ENCODE measurements at places on chromosomes 5 and 9.

- DNase-seq = no peak
These were observed 17.7 kb upstream of the CPLX2 start for GRCh38 chr5:175853573-175854230.

DNA sequence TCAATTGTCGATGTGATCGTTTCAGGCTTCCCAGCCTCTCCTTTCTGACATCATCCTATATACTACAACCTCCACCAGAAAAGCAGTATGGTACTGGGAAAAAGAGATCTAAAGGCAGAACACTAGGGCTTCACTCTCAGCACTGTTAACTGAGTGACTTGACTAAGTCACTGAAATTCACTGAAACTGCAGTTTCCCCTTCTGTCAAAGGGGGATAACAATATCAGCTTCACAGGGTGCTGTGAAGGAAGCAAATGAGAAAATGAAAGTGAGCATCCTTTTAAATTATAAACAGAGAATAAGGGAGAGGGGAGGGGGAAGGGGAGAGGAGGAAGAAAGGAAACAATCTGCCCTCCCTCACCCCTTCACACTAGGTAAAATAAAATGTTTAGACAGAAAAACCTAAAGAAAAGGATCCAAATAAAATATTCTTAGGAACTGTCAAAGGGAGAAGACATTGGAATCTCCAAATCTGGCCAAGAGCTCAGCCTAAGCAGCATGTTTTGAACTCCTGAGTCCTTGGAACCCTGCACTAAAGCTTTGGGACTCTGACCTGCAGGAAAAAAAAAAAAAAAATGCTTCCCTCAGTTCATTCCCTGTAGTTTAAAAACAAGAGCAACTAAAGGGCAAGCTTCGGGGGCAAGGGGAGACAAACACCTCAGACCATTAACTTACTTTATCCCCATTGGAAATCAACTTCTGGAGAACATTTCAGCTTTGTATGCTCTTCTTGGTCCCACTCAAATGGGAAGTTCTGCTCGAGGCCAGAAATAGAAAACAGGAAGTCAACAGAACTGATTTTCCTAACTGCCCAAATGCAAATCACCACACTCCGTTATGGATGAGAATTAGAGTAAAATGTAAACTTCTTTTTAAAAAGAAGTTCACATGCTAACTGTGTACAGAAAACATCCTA lies 178.3 kb downstream of the DEPDC1B start:
- DNase-seq = no peak

GRCh38 chr5:136309932-136310598 lies 55.3 kb downstream of the TRPC7 start:
- no peak for DNase-seq

DNA sequence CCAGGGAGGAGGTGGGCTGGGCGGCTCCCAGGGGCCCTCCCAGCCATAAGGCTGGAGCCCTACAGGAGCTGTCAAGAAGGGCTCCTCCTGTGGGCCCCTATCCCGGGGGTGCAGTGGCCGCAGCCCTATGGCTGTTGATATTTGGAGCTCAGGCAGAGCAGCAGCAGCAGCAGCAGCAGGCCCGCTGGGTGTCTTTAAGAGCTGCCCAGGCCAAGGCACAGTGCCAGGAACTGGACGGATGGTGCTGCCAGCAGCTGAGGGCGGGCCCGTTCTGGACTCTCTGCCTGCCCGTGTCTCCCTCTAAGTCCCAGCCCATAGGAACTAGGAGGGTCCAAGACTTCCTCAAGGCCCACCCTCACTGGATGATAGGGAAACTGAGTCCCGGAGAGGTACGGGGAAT lies 3.6 kb downstream of the AK1 start:
- no peak for DNase-seq

GRCh38 chr9:92749071-92749933 lies 15.3 kb downstream of the BICD2 start:
- DNase-seq = no peak

DNA sequence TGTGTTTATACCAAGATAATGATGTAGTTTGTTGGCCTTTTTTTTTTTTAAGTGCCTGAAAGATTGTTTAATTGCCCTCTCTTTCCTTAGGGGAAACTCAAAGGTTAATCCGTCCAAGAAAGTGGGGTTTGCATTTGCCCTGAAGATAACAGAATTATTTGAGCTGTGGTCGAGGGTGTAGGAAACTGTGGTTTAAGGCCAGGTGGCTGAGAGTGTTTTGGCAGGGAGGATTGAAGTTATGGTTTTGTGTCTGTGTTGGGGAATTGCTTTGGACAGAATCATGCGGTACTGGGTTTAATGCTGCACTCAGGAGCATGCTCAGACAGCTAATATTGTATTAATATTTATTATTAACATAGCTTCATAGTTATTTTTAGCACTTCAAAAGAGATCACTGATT lies 509.8 kb downstream of the EBF1 start:
- no peak for DNase-seq

- no peak for DNase-seq
These were observed 30.2 kb downstream of the LRRTM2 start for GRCh38 chr5:138844812-138845513.

DNA sequence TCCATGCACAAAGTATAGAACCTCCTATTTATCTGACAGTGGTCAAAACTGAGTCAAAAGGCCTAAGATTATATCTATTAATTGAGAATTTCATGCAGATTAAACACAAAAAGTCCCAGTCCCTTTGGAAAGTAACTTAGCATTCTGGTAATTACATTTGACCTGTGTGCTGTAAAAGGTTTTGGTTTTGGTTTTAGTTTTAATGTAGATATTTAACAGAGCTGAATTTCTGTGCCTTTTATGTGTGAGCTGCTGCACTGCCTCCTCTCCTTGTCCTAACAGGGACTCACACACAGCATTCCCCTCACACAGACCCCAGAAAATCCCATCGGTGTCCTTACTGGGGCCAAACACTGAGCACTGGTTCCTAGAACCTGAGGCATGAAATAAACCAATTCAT lies 31.0 kb upstream of the FSD1L start:
- DNase-seq = no peak

DNA sequence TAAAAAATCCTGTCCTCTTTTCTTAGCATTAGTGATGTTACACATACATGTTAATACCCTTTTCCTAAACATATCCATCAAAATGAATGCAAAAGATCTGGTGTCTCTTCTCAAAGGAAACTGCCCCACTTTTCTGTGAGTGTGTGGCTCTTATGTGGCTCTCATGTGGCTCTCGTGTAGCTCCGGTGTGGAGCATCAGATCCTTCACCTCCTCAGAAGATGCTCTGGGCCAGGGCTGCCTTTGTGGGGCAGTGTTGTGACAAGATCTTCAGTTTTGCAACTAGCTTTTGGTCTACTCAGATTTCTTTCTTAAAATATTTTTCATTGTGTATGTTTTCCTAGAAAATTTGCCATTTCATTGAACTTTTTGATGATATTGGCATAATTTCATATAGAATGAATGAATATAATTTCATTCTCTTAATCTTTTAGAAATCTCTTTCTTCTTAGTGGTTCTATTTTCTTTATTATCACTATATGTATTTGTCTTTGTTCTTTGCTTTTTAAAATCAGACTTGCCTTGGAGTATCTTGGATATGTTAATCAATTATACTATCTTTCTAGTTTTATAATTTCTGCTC lies 19.4 kb downstream of the GARNL3 start:
- DNase-seq = no peak

- peak; percentile 21 for DNase-seq
These were observed 2.5 kb upstream of the ZNF608 start for GRCh38 chr5:124748687-124749594.

DNA sequence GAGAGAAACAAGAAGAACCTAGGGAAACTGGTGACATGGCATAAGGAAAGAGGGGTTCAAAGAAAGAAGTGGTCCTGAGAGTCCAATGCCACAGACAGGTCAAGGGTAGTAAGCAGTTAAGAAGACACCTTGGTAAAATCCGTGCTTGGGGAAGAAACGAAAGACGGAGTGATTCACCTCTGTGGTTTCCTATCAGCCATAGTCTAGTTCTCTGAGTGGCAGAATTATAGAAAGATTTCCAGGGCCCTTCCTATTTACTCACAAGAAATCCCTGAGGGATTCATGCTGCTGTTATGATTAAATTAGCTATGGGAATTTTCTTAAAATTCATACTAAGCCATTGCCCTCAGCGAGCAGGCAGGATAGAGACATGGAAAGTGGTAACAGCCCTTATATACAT lies 31.7 kb downstream of the IL33 start:
- no peak for DNase-seq

DNA sequence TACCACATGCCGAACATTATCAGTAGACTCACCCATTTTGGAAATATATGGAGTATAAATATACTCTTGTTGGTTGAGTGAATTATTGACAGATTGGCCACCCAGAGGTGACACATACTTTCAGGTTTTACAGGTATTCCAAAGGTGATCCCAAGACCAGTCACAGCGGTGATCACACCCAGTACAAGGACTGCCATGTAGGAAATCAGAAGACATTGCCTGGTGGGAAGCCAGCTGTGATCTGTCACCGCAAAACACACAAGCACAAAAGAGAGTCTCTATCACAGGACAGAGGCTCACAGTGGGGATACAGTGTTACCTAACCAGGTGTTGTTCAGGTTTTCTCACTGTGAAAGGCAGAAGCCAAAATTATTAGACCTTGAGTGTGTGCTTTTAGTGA lies 15.8 kb downstream of the BTF3 start:
- DNase-seq = no peak

DNA sequence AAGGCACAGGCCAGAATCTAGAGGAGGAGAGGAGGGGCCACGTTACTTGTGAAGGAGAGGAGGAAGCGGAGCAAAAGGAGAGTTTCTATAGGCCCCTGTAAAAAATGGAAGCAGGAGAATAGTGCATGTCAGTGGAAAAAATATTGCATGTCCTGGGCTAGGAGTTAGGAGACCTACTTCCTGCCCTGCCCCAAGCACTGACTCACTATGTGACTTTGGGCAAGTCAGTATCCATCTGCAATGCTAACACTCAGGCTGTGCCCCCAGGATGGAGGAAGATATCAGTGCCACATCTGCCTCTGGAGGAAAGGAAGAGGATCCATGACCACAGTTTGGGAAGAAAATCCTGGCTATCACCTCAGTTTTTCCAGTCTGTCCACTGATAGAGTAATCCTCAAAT lies 7.0 kb downstream of the PIGO start:
- DNase-seq = no peak

DNA sequence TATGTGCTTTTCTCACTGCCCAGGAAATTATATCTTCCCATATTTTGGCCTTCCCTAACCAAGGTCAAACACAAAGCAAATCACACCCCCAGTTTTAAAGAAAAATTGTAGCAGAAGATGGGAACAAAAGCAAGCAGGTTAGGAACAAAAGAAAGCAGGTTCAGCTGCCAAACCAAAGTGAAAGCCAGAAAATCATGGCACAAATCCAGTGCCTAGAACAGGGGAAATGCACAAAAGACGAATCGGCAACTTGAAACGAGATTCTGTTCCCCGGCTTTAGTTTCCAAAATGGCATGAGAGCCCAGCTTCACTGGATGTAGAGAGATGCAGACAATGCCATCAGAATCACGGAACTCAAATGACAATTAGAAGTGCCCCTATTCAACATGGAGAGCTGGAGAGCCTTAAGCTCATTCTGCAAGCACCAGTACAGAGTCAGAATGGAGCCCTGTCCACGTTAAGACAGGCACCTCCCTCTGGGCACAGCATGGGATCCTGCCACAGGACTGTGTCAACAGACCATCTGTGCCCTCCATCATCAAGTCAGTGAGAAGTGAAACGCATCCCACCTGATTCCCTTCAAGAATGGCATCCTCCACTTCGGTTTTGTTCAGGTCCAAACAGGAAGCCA lies 13.8 kb downstream of the DNAH5 start:
- no peak for DNase-seq

DNA sequence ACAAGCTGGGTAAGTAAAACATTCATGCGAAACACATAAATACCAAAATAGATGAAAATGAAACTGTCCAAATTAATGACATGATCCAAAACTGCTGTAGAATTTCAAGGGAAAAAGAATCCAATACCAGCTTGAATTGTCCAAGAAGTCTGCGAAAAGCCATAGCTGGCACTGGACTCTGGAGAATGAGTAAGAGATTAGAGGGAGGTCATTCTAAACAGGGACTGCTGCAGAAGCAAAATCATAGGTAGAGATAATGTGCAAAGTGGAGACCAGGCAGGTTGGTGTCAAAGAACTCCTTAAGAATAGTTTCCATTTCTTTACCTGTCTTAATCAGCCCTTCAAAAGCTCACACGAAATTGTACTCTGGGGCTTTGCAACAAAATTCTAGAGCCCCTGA lies 162.5 kb downstream of the NFIB start:
- no peak for DNase-seq

DNA sequence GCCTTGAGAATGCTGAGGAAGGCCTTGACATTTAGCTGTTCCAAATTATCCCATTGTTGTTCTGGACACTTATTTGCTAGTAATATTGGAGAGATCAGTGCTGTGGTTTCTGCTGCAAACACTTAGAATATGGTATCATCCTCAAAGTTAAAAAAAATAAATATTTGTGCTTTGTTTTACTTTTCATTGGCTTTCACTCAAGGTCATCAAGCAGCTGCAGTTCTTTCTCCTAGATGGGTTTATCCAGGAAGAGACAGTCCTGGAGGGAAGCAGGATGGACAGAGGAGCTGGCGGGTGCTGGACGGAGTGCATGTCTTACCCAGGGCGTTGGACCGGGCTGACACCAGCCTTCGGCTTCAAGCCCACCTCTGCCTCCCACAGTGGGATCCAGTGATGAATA lies 193.6 kb downstream of the MTRR start:
- DNase-seq = no peak

- DNase-seq = no peak
These were observed 44.5 kb upstream of the SUSD3 start for GRCh38 chr9:93013856-93014582.

DNA sequence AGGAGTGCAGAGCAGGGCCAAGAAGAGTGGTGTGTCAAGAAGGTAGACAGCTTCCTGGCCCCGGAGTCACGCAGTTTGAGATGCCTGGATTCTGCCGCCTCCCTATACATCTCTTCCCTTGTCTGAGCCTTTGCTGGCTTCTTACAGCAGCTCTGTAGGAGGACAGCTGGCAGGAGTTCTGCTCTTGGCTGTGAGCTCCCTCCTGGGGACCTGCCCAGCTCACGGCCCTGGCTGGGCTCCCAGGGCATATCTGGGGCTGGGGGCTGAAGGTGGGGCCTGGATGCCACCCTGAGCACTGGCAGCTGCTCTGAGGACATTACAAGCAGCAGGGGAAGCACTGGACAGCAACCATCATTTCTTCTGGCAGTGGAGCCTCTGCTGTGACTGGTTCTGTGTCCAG lies 786 bp upstream of the TSSK1B start:
- DNase-seq = no peak

GRCh38 chr5:137639645-137640044 lies 96.2 kb downstream of the KLHL3 start:
- no peak for DNase-seq

GRCh38 chr9:72924154-72924790 lies 28.6 kb downstream of the ALDH1A1 start:
- DNase-seq = no peak

DNA sequence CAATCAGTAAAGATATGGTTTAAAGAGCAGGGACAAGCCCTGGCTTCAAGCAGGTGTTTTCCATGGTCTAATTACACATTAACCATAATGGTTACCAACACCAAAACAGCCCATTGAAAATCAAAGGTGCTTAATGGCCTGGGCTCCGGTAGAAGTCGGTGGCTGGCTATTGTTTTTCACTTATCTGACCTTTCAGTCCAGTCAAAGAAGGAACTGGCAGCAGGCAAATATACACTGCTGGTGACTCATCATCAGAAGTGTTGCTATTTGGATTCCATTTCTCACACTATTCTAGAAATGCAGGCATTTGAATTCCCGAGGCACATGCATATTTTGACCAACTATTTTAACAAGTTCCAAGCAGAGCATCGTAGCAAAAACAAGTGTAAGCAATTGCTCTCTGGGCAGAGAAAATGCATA lies 26.3 kb upstream of the GABRP start:
- no peak for DNase-seq

GRCh38 chr5:4995014-4995413 lies 145.1 kb upstream of the ADAMTS16 start:
- DNase-seq = no peak
